ENCODE measurements at places on chromosomes 16 and 17.

- no peak for DNase-seq
Observed at GRCh38 chr17:3955673-3955988, 8.6 kb downstream of the ATP2A3 start.

DNA sequence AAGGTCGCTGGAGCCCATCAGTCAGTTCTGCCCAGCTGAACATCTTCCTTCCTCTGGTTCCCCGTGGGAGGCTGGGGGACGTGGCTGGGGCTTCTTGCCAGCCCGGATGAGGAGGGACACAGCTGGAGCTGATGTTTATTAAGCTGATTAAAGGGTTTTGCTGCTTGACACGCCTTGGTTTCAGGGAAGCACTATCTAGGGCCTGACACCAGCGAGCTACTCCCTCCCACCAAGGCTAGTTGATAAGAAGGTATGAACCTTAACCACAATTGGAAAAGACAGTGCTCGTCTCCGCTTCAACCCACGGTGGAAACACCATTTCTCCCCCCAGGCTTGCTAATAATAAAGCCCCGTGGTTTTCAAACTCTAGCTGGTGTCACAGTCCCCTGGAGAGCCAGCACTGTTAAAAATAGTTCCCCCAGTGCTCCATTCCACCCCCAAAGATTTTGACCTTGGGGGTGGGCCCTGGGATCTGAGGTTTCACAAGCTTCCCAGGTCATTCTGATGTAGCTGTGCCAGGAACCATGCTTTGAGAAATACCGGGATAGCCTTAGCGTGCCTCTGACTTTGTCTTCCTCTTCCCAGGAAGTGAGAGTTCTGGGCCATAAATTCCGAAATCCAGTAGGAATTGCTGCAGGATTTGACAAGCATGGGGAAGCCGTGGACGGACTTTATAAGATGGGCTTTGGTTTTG, 5.5 kb downstream of the DHODH start:
- no peak for DNase-seq

DNA sequence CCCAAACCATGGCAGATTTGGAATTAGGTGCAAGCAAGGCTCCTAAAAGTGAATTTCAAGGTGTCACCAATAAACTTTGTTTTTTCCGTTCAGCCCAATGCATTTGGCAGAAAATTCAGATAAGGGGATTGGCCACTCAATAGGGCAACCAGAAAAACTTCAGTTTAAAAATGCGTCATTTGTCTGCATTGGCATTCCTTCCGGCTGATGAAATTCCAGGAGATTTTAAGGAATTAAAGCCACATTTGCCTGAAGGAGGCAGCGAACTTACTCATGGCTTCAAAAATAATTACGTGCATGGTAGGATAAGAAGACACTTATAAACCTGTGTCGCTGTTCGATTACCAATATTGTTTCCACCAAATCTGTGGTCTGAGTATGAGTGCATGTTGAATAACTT, 151.9 kb downstream of the SALL1 start:
- DNase-seq = no peak

DNA sequence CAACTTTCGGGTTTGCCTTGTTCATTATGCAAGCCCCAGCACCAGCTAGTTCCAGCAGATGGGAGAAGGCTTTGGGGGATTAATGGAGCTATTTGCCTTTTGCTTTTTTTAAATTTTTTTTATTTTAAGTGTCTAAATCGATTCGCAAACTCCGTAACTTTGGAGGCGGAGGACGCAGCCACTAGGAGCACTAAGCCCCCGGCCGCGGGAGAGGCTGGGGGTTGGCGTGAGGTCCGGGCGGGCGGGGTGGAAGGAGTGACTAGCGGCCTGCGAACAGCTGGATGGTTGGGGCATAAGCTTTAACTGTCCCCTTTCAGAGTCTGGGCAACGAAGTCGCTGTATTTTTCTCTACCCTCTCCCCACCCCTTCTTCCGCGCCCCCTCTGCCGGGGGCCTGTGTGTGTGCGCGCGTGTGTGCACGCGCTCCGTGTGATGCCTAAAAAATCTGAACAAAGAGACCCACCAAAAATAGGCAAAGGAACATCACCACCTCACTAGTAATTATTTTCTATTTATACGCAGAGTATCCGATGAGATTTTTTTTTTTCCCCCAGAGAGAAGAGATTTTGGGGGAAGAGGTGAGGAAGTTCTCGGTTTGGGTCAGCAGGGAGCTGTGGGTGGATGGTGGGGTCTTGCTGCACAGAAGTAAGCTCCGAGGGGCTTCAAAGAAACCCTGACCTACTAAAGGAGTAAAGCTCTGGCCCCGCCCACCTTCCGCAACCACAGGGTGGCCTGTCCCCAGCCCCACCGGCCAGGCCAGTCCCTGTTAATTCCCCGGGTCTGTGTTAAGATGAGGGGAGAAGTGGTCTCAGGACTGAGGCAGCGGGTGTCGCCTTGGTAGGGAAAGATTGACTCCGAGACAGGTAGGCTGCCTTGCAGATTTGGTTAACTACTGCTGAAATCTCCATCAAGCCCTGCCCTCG, 2.3 kb downstream of the SHISA9 start:
- DNase-seq = no peak

All from stimulated activated CD4-positive, alpha-beta T cell treated with anti-CD3 and anti-CD28 coated beads, Interleukin-2, amount 100 ng/mL, for 4 hours (primary cell).